Lower leg skin (tissue), 4 donors: ENCODE measurements at places on chromosomes 16 and 17.

GRCh38 chr17:7293159-7293558, 1.3 kb downstream of the YBX2 start:
- DNase-seq = no peak

DNA sequence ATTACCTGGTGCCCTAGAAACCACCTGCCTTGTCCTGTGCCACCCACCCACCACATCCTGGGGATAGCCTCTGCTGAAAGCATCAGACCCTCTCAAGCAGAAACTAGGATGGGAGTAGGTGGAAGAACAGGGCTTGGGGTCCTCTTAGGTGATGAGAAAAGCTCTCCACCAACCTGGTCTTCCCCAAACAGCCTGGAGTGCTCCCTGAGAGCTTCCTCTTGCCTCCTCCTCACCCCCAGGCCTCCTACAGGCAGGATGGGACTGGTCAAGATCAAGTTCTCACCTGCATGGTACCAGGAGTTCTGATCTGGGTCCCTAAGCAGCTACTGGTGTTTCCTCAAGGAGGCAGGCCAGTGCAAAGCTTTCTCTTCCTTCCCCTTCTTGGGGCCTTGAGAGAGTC, 15.4 kb downstream of the WNT9B start:
- DNase-seq = no peak

DNA sequence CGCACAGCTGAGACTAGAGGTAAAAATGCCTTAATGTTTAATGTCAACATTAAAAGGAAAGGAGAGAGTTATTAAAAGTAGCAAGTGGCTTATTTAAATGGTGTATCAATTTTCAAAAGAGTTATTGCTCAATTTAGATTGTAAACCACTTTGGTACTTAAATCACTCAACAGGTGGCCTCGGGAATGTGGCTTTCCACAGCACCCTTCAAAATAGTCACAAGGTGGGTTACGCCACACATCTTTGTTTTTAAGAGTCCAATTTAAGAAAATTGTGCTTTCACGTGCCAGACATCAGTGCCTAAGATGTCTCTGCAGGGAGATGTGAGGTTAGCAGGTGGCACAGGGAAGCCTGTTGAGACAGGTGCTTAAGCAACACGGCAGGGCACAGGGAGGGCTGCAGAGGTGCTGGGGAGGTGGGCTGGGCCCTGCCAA, 27.5 kb upstream of the ADCY7 start:
- DNase-seq = no peak

- DNase-seq = no peak
These were observed 2.0 kb upstream of the ABCC12 start for GRCh38 chr16:48157794-48158193.

DNA sequence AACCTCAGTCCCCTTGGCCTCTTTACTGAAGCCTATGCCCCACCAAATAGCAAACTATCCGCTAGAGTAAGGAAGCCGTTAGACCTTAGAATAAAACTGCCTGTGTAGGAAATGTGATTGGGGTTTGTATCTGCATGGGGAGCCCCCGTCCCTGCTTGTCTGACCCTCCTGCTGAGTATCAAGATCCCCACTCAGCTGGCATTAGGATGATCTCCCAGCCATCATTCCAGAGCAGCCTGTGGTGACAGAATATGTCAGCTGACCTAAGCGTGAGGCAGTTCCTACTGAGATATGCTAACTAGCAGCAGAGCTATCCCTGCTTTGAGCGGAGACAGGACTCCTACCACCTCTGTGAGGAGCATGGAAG, 645 bp upstream of the GFOD2 start:
- DNase-seq = no peak

DNA sequence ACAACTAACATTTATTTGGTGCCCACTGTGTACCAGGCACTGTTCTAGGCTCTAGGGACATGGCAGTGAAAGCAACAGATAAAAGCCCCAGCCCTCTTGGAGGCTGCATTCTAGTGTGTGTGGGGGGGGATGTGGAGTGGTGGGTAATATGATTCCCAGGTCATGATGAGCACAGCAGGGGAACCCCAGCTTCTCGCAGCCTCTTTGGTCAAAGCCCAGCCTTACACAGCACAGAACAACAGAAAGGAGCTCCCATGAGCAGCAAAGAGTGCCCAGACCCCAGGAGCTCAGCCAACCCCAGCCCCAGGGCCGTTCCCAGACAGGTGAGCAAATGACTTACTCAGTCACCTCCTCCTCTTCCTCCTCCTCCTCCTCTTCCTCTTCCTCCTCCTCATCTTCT, 21.9 kb downstream of the CNGB1 start:
- DNase-seq = no peak

DNA sequence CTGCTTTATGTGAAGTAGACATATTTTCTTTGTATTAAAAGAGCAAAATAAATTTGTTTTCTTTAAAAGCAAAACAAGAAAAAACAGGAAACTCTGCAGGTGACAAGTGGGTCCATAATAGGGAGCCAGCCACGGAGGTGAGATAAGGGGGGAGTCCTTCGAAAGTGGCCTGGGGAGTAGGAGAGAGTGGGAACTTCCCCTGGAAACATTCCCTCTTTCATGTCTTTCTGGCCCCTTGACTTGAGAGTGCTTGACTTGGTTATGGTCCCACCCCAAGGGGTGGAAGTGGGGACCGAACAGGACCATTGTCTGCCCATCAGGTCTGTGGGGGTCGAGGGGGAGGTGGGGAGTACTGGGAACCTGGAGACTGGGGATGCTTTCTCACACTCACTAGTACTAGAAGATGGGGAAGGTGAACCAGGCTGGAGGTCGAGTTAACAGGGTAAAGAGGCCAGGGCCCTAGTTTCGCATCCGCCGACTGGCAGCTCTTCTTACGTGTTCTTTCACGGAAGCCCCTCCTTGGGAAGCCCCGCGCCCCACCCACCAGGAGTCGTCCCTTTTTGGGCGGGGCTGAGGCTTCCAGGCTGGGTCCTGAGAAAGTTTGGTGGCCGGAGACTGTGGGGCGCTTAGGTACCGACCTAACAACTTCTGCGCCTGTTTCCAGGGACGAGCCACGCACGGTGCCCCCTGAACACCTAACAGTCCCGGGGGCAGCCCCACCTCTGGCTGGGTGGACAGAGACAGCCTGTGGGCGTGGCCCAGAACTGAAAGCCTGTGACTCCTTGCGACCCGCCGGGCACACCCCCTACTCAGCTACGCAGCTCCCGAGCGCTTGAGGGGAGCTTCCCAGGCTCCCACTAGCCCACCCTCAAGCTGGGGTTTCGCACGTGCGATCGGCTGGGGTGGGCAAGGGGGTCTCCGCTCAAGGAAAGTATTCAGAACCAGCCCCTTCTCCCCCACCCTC, 790 bp downstream of the TRADD start:
- DNase-seq = no peak

- no peak for DNase-seq
These were observed 10.0 kb downstream of the PITPNC1 start for GRCh38 chr17:67386965-67387551.

DNA sequence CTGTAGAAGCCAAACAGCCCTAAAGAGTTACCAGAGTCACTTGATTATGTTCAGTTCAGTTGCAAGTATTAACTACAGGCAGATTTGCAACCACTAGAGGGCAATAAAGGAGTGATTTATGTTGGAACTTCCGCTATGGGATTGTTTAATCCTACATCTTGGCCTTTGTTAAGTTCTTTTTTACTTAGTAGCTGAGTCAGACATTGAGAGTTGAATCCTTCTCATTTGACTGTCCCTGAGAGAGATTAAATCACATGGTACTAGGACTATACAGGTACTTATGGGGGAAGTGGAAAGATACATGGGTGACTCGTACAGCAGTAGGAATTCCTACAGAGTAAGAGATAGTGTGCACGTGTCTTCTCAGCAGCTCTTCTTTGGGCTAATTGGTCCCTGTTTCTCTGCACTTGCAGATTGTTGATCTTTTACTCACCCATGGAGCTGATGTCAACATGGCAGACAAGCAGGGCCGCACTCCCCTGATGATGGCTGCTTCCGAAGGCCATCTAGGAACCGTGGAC, 40.3 kb downstream of the CYB561 start:
- DNase-seq = no peak

GRCh38 chr17:71145486-71145885, 975.3 kb upstream of the SOX9 start:
- no peak for DNase-seq

- no peak for DNase-seq
These were observed 3.5 kb downstream of the LIMD2 start for GRCh38 chr17:63696381-63696961.
